ENCODE measurements at places on chromosomes 3 and 15.
A peak's percentile ranks its signal among the peaks of the same experiment; 100 is the strongest.

DNA sequence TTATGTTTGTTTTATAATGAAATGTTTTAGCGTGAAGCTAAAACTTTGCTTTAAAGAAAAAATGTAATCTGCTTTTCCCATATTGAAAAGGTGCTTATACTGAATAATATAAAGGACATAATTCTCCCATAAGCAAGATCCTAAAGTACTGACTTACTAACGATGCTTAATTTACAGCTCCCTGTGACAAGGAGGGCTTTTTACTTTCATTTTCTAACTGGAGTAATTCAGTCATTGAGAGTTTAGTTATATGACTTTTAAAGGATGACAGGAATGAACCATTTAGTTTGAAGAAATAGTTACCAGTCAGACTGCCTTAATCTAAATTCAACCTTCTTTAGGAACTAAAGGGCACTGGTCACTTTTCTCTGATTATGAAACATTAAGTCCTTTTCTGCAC lies 19.3 kb upstream of the ZPLD1 start:
- no peak for DNase-seq

GRCh38 chr3:195401943-195402342 lies 40.9 kb downstream of the ACAP2 start:
- no peak for DNase-seq

- DNase-seq = no peak
These were observed 329.9 kb downstream of the RBMS3 start for GRCh38 chr3:29610781-29611180.

DNA sequence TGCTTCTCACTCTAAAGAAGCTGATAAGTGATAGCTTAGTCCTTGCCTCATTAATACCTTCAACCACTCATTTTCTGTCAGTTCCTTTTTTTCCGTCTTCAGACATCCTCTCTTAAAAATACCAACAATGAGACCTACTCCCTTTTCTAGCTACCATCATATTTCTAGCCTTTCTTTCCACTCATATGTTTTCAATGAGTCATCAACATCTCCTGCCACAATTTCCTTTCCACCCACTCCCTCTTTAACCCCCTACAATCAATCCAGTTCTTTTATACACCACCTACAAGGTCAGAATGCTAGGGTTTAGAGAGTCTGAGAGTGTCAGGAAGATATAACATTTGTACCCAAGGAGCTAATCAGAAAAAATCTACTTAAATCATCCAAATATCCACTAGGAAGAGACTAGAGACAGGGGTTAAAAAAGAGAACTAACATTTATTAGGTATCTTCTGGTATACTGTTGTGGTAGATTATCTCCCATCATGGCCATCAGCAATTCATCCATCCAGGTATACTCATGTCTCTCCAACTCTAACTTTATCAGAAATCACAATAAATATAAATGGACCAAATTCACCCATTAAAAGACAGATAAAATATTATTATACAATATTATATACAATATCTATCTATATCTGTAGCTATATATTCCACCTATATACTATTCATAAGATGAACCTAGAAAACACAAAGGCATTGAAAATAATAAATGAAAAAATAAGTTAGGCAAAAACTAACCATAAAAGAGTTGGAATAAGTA lies 42.5 kb downstream of the MYLK start:
- no peak for DNase-seq

- no peak for DNase-seq
These were observed 218.3 kb upstream of the CFAP20DC start for GRCh38 chr3:59268170-59268569.

DNA sequence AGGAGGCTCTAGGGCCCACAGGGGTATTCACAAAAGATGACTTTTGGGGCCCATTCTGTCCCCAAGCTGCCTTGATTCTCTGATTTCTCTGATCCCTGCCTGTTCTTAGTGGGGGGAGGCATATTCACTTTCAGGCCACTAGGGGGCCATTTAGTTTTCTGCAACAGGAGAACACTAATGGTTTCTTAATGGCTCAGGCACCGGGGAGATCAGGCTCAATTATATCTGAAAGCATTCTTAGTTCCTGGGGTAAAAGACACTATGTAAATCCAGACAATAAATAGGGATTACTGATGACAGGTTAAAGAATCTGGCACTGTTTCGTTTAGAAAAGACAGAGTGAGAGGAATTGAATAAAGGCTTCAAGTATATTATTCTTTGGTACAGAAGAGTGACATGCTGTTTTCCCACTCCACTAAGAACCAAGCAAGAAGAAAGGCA lies 2.5 kb upstream of the INAFM2 start:
- peak; percentile 60 for DNase-seq

GRCh38 chr3:82506204-82506603 lies 744.8 kb upstream of the GBE1 start:
- no peak for DNase-seq

GRCh38 chr3:35992041-35992440 lies 352.7 kb downstream of the ARPP21 start:
- no peak for DNase-seq

DNA sequence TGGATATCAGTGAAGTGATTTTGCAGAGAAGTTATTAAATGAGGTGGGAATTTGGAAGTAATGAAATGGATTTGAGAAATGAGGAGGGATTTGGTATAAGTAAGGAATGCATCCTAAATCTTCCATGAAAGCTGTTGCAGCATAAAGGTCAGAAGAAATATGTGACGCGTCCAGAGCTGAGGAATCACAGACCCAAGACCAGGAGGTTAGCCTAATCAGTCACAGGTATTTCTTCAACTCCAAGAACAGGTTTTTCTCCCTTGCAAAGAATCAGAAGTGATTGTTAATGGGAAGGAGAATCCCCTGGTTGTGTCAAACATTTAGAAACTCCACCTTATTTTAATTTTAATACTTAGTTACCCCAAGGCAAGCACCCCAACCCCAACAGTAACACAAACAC lies 253.2 kb downstream of the MEX3B start:
- DNase-seq = no peak

DNA sequence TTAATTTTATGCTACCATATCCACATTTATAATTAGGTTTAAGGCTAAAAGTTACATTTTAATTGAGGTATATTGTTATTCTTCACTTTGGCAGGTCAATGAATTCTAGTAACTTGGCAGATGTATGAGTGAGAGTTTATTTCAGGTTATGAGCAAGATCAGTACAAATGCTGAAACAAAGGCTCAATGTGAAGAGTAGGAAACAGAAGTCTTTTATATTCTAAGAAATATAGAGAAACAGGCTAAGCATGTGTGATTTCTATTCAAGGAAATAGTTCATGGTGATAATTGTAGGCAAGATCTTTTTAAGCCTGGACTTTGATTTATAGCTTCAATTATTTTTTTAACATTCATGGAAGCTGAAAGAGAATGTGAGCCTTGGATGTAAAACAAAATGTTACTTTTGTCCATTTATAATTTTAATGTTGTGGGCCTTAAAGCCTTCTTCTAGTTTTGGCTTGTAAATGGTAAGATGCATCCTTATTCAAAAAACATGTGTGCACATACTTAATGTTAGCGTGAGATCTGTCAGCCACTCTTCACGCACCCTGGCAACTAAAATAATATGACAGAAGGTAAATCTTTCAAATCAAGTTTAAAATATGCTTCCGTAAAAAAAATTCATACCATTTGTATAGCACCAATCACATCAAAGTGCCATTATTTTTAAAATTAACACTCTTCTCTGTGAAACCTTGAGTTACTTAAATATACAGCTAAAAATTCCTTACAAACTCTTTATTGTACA lies 22.8 kb upstream of the OSTN start:
- no peak for DNase-seq

GRCh38 chr3:42368861-42369260 lies 41.5 kb downstream of the LYZL4 start:
- no peak for DNase-seq

DNA sequence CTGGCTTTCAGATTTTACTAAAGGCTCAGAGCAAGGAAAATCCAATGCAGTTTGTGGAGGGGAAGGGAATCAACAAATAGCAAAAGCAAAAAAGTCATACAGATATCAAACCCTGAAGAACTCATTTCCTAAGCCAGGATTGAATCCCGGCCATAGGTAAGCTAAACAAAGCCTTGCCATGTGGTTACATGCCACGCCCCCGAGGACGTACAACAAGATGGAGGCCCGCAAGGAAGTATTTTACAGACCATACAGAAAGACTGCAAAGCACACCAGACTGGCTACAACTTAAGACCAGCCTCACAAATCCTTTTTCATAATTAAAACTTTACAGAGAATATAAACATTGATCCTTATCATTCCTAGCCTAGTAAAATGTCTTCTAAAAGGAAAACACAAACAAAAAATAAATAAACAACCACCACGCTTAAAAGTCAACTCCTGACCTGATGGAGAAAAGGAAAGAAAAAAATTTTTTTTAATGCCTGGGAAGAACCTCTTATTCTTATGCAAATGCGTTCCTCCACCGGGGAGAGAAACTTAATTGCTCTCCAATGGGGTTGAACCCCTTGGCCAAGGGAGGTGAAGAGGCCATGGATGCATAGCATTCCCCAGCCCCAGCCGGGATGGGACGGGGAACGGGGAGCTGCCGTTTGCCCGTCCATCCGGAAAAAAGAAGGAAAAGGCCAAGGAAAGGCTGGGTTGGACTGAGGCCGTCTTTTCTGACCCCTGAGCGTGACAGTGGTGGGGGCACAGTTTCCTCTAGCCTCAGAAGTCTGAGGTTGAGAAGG lies 39.3 kb downstream of the IL1RAP start:
- DNase-seq = no peak

GRCh38 chr3:161284989-161285388 lies 63.9 kb downstream of the NMD3 start:
- no peak for DNase-seq

- peak; percentile 42 for DNase-seq
These were observed 104.1 kb upstream of the LPP start for GRCh38 chr3:188049606-188050530.

All from stimulated activated CD8-positive, alpha-beta memory T cell treated with anti-CD3 and anti-CD28 coated beads, Interleukin-4, amount 100 ng/mL, for 48 hours (primary cell).